Spleen (tissue), 13 donors: ENCODE measurements at places on chromosomes 2 and 18. TPM values are rescaled to one million over a fixed set of nuclear protein-coding genes. Genes with fewer than 3 reads are reported as not detected.

DNA sequence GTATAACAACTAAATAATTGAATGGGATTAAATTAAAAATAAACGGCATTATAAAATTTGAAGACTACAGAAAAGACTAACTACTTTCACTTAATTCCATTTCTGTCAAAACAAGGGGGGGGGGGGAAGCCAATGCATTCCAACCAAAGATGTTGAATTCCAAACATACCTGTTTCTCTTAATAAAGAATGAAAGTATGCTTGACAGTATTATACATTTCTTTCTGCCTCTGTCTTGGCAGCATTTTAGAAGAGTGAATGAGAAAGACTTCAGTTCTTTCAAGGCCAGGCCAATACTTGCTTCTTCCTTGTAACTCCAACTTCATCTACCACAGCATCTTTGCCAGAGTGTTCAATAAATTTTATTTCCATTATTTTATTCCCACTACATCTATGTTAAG, 65.9 kb downstream of the PDE11A start:
- no peak for DNase-seq

GRCh38 chr2:152925547-152926448, 207.4 kb downstream of the ARL6IP6 start:
- DNase-seq, result peak; percentile 73

DNA sequence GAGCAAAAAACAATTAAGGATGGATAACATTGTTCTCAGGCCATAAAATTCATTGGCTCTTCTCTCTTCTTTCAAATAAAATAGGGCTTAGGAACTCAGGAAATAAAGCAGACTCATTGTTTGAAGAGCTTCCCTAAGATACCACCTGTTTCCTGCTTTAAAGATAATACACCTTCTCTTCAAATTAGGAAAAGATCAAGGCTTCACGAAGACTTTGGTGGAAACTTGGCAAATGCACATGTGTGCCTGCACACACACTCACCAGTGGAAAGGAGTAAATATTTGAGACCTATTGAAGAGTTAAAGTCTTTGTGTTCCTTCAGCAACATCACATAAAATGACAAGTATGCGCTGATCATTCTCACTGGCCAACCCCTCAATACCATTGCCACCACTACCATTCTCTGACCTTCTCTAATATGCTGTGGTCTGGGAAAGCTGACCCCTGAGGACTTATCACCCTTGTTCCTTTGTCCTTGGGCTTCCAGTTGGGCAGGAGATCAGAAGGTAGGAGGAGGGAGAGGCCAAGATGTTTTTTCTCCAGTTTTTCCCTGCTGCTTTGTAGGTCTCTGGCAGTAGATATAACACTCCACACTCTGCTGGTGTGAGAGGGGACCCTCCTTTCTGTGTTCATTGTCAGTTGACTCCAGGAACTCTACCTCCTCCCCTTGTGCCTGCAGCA, 53.5 kb upstream of the SPOPL start:
- DNase-seq, result no peak

GRCh38 chr2:232315049-232315922, 63.3 kb upstream of the ALPP start:
- DNase-seq, result peak; percentile 93

HOXD13 gene
- not detected for total RNA-seq

DSC1 gene
- total RNA-seq, result not detected

TUBA4B gene
- not detected for total RNA-seq

IL1B gene
- 12.6 TPM for total RNA-seq
